Stimulated activated CD8-positive, alpha-beta memory T cell treated with anti-CD3 and anti-CD28 coated beads, Interleukin-2, amount 100 ng/mL, for 1 hour (primary cell): ENCODE measurements at places on chromosomes 3 and 15.

DNA sequence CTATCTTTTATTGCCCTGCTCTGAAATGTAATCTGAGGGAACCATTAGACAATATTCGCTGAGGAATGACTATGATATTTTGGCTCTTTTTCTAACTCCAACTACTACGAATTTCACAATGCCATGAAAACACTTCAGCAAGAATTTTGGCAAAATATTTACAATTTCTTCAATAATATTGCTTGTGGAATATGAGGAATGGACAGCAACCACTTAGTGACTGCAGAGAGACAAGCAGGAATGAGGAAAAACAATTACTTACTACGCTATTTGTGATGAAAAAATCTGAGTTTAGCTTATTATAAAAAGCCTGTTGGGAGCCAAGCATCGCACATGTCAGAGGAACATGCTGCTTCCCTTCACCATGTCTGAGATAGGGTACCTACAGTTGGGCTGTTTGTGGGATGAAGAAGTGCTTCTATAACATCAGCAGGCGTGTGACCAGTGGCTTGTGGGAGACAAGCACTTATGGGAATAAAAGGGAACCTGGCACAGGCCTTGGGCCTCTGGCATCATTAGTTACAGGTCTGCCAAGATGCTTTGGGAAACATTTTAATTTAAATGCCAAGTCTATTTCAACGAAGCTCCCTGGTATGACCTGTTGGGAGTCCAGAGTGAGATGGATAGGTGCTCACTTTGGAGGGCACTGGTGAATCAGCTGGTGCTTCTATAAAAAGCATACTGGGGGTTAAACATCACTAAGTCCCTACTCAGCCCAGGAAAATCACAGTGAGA lies 2.7 kb upstream of the PLCL2 start:
- no peak for DNase-seq

DNA sequence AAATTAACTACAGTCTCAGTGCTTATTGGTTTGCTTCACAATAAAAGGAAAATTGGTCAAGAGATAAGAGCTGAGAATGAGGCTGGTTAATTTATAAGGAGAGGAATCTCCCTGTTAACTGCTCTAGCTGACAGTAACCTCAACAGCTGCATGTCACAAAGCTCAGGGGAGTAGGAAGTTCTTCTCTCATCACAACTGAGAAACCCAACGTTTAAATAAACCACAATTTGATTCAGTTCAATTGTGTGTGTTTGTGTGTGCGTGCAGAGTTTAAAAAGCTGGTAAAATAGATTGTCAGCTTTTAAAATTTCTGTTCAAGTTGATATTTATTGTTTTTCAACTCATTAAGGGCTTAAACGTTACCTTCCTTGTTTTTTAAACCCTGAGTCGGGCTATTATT lies 3.5 kb upstream of the TGFBR2 start:
- no peak for DNase-seq

DNA sequence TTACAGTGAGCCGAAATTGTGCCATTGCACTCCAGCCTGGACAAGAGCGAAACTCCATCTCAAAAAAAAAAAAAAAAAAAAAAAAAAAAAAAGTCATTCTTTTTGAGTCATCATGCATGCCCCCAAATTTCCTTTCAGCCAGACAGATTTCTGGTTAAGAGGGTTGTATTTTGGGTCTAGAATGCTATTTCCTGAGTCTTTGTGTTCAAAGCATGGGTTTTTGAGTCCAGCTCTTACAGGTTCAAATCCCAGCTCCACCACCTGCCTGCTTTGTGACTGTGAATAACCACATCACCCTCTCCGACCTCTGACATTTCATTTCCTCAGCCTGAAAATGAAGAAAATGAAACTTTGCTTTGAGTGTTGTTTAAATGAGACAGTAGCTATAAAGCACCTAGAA lies 9.3 kb upstream of the C15orf61 start:
- no peak for DNase-seq

GRCh38 chr15:38854506-38854905 lies 289.9 kb upstream of the RASGRP1 start:
- DNase-seq: no peak

GRCh38 chr3:178966299-178967176 lies 105.1 kb downstream of the ZMAT3 start:
- no peak for DNase-seq

DNA sequence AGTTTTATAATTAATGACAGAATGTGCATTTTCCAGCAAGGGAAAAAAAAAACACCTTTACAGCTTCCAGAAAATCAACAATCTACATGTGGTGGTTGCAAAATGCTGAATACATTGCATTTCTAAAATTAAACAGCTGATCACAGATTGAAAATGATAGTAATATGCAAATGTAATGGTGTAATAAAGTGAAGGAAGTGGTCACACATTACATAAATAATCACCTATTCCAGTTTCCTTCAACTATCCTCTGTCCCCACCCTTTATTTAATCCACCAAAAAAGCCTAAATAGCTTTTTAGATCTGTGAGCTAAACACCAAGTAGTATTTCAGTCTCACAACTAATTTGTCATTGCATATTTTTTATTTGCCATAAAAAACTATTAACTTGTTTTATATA lies 110.5 kb downstream of the PEAK1 start:
- no peak for DNase-seq

- DNase-seq: no peak
Measured at GRCh38 chr3:163306405-163306804, 1771.9 kb downstream of the SI start.

DNA sequence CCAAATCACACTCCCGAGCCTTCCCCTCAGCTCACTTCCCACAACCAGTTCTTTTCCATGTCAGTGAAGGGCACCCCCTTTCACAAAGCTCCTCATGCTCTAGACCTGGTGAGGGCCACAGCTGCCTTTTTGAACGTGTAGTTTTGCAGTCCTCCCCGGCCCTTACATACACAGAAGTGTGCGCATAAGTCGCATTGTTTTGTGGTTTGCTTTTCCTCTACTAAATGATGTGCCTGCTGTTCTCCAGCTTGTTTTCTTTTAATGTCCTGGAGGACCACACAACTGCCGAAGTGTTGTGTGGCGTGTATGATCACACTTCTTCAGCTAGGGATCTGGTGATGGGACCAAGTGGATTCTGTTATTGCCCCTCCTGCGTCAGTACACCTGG lies 7.6 kb downstream of the C15orf39 start:
- no peak for DNase-seq

DNA sequence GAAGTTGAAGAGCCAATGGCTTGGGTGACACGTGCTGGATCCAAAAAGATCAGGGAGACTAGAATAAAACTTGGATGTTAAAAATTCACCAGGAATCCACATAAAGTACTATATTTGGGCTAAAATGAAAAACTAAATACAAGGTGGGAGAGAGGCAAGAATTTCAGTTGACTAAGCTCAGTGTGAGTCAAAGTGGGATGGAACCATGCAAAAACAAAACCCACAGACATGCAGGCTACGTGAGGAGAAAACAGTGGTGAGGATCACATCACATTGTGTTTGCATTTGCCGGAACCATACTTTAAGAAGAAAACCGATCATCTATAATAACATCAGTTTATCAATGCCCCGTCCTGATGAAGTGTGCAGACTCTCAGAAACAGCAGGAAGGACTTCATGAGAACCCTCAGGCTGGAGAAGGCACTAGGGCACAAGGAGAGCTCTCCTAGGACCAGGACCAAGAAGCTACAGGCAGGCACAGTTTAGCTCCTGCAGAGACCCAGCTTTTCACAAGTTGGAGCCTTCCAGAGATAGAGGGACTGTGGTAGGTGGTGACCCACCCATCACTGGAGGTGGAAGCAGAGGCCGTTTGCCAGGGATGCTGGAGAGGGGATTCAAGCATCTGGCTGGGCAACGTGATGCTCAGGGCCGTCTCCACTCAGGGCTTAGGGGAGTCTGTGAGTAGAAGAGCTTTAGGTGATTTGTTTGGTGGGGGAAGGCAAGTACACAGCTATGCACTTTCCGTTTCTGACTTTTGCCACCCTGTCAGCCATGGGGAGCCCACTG lies 29.0 kb upstream of the NR2E3 start:
- DNase-seq: no peak

DNA sequence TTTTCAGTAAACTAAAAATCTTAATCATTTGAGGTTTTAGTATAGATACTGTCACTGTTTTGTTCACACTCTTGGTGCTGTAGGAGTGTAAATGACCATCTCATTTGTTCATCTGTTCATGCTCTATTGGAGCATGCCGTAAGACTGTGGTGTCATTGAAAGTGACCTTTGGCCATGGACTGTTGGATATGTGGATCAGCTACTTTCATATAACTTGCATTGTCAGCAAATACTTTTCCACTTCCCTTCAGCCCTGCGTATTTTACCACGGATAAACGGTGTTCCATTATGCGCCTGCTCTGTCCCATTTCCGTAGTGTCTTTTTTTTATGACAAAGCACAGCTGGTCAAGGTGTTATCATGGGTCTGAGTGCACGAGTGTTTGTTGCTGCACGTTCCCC lies 32.6 kb upstream of the SENP5 start:
- no peak for DNase-seq

DNA sequence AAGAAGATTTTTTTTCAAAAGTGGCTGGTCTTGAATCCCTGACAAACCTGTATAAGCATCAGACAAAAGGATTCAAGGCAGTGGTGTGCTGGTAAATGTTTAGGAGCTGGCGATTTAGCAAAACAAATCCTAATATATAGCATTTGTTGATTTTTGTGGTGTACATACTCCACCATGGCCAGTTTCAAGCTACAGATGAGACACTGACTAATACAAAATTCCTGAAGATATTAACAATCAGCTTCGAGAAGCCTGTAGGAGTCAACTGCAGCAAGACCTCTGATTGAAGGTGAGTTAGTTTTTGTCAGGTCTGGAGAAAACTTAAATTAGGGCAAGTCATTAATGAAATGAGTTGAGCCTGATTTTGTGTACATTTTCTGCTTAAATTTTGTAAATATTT lies 6.7 kb downstream of the STRIT1 start:
- DNase-seq: no peak

- no peak for DNase-seq
Measured at GRCh38 chr3:101536266-101536665, 23.3 kb upstream of the SENP7 start.

DNA sequence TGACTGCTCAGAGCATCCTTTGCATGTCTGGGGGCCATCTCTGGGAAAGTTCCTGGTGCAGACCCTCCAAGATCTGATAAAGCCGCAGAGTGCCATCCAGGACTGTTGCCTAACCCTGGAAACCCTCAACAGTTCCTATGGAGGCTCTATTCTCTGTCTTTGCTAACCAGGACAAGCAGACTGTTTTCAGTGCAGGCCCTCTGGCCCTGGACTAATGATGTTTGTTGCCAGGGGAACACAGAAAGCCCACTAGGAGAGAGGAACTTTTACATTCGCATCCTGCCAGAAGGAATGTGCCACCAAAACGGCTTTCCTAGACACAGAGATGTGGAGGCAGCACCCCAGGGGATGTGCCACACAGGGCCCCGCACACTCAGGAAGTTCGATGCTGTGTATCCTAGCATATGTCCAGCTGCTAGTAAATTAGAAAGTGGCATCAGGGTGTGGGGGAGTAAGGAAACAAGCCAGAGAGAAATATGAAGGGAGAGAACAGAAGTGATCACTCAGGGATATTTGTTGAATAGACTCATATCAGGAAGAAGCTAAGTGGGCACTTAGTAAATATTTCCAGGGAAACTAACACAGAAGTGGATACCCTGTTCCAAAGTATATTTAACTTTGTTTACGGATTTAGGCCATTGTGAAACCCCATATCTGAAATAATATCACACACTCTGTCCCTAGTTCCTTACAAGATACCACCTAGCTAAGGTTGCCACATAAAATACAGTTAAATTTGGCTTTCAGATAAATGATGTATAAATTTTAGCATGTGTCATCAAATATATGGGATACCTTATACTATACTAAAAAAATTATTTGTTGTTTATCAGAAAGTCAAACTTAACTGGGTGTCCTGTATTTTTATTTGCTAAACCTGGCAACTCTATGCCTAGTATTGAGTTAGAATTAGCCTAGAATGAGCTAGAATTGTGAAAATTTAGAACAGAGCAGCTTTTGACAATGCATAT lies 29.9 kb upstream of the TMOD3 start:
- no peak for DNase-seq

- DNase-seq: no peak
Measured at GRCh38 chr3:49867871-49868321, 1.8 kb downstream of the CAMKV start.

- no peak for DNase-seq
Measured at GRCh38 chr3:185527364-185527763, 25.0 kb downstream of the LIPH start.

GRCh38 chr3:54857343-54857742 lies 70.5 kb downstream of the LRTM1 start:
- no peak for DNase-seq

- DNase-seq: no peak
Measured at GRCh38 chr3:173796890-173797289, 399.3 kb downstream of the NLGN1 start.

- DNase-seq: no peak
Measured at GRCh38 chr3:88025001-88025552, 33.7 kb downstream of the CGGBP1 start.

GRCh38 chr3:97952872-97953271 lies 19.4 kb downstream of the RIOX2 start:
- DNase-seq: no peak

- DNase-seq: no peak
Measured at GRCh38 chr15:81807186-81807585, 238.6 kb downstream of the MEX3B start.

DNA sequence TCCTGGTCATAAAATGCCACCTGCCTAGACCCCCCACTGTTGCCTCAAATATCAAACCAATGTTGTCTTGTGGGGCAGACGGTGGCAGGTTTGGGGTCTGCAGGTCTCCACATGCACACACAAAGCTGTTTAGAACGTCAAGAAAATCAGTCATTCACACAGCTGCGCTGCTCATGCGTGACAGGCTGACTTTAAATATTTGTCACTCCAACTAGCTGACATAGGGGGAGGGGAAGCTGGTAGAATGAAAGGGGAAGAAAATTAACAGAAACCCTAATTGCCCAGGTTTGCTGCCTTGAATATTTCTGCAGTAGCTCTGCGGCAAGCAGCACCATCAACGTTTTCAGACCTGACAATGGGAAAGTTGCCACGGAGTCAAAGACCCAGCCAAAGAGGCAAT lies 201.8 kb downstream of the ABHD5 start:
- no peak for DNase-seq

DNA sequence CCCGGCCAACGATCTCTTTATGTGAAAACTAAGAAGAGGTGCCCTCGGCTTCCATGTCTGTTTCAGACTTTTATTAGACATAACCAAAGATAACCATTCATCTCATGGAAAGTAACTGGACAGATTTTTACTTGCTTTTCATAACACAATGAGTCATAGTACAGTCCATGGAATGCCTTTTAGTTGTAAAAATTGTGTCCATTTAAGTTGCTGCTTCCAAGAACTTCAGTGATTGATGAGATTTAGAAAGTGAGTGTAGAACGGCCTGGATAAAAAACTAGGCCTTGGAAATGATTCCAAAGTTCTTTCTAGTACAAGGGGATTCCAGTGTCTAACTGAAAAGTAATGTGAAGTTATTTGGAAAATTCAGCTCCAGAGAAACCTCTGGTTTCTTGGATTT lies 10.8 kb downstream of the EIF2AK4 start:
- DNase-seq: no peak
